NCI-H1092 treated with DMSO at 0.1 percent for 48 hours (cell line): ENCODE measurements at places on chromosomes 5 and 9.

DNA sequence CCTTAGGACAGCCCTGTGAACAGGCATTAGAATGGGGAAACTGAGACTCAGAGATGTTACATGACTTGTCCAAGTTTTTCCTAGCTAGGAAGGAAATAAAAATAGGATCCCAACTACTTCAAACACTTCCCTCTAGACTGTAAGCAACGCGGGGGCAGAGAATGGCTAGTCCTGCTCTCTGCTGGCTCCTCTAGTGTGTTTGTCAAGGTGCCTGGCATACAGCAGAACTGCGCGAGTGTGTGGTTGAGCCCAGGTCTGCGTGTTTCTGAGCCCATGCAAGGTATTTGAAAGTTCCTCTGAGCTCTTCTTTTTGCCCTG, 152.5 kb downstream of the MACROH2A1 start:
- no peak for DNase-seq

- DNase-seq = no peak
Observed at GRCh38 chr5:56185768-56186311, 47.3 kb downstream of the ANKRD55 start.

GRCh38 chr5:56328753-56329560, 95.8 kb upstream of the ANKRD55 start:
- DNase-seq = no peak

- no peak for DNase-seq
Observed at GRCh38 chr5:43530648-43531047, 15.7 kb upstream of the C5orf34 start.

DNA sequence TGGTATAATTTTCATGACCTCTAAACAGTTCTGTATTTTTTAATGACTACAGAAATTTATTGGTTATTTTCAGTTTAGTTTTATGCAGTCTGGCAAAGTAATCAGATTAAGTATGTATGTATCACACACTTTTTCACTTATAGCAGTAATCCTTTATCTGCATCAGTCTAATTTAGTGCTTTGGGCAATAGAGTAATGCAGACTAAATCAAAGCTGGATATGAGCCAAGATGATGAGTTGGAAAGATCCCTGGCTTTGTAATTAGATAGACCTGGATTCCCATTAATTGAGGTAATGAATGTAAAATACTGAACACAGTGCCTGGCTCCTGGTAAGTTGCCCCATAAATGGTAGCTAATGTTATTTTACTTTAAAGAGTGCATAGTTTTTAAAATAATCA, 215.4 kb upstream of the TLX3 start:
- no peak for DNase-seq

DNA sequence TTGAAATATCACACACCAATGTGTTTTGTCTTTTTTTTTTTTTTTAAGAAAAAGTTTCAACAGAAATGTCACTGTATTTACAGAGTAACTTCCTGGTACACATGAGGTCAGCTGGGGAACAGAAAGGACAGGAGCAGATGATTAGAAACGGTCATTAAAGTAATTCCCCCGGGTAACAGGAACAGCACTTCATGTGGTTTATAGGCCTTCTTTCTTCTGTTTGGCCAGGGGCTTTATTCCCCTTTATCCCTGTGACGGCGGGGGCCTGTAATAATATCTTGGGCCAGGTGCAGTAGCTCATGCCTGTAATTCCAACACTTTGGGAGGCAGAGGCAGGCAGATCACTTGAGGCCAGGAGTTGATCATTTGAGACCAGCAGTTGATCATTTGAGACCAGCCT, 30.5 kb upstream of the MSH3 start:
- no peak for DNase-seq

GRCh38 chr5:181234455-181235306, 9.0 kb downstream of the RACK1 start:
- DNase-seq = no peak

GRCh38 chr9:1938675-1939170, 76.4 kb upstream of the SMARCA2 start:
- no peak for DNase-seq

DNA sequence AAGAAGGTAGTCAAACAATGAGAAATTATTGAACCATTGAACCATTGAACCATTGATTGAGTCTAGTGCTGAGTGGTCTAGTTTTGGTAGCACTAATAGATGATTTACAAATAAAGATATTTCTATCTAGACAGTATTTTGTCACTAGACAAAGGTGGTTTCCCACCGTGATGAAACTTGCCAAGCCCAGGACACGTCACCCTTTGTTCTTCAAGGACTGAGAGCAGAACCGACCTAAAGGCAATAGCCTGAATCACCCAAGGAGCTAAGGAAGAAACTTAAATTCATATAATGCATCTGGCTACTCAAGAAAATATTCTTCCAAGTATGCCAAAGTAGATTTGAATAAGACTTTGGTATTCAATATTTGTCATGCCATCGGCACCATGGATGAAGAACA, 103.3 kb downstream of the ESM1 start:
- no peak for DNase-seq

DNA sequence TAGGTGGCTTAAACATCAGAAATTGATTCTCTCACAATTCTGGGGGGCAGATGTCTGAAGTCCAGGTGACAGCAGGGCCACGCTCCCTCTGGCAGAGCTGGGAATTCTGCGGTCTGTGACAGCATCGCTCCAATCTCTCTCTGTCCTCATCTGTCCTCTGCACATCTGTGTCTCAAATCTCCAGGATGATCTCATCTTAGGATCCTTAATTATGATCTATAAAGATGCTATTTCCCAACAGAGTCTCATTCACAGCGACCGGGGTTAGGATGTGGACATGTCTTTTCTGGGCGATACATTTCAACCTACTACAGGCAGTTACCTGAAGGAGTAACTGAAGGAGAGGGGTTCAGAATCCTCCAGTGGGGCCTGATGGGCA, 31.4 kb downstream of the ANKRD33B start:
- DNase-seq = no peak

GRCh38 chr5:14707811-14708390, 43.4 kb downstream of the OTULIN start:
- no peak for DNase-seq

DNA sequence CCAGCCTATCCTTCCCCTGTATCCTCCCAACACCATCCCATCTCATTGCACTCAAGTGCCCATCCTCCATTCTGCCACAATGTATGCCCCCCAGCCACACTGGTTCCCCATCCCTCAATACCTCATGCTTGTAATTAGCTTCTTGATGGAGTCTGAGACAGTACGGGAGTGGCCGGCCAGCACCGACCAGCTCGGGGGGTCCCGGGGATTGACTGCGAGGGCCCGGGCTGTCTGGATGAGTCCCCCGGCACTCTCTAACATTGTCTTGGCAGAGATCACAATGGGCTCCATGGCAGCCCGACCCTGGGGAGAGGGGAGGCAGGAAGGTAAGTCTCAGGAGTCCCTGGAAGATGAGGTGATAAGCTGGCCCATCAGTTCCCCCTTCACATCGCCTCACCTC, 17.2 kb upstream of the TPM2 start:
- no peak for DNase-seq

DNA sequence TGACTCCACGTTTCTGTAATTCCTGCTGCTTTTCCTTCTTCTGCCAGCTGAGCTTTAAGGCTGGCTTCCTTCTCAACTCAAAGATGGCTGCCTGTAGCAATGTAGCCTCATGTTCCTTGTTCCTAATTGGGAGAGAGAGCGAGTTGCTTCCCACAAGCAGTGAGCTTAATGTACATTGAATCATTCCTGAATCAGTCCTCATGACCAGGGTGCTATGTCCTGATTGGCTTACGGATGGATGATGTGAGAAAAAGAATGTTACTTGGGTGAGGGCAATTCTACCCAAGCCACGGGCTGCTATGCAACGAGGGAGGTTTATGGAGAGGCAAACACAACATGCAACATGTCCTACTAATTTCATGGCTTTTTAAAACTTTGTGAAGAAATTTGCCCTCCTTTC, 356.2 kb downstream of the RASEF start:
- DNase-seq = no peak

- DNase-seq = no peak
Observed at GRCh38 chr5:160697281-160697680, 154.7 kb downstream of the ATP10B start.

DNA sequence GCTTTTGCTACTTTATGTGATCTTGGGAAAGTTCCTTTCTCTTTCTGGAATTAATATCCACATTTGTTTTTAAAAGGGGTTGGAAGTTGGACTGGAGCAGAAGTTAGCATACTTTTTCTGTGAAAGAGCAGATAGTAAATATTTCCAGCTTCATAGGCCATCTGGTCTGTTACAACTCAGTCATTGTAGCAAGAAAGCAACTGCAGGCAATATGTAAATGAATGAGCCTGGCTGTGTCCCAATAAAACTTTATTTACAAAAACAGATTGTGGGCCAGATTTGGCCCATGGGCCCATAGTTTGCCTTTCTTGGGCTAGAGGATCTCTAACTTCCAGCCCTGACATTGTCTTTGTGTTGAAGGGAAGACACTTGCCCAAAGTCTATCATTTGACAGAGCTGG, 104.4 kb downstream of the ACTL7B start:
- DNase-seq = no peak

GRCh38 chr5:78467752-78468357, 107.4 kb downstream of the SCAMP1 start:
- peak; percentile 6 for DNase-seq

DNA sequence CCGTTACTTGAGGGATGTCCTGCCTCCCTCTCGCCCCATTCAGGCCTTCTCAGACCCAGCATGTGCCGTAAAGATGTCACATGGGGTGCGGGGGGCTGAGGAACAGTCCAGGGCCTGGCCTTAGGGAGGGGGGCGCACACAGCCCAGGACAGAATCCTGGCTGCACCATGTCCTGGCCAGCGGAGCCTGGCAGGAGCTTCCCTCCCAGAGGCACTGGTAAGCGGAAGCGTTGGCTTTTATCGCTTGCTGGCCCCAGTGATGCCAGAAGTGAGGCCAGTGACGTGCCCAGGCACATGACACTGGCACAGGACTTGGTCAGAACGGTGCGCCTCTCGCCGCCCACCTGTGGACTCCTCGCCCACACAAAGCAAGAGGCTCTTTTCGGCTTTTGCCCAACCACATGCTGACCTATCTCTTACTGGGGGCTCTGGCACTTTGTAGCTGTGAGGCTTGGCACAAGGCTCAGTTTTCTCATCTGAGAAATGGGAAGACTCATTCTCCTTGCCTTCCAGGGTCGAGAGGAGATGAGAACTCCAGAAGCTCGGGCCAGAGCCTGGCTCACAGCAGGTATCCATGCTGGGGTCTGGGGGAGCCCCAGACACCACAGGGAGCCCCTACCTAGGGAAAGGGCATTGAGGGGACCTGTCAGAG, 59.0 kb downstream of the LMX1B start:
- no peak for DNase-seq

DNA sequence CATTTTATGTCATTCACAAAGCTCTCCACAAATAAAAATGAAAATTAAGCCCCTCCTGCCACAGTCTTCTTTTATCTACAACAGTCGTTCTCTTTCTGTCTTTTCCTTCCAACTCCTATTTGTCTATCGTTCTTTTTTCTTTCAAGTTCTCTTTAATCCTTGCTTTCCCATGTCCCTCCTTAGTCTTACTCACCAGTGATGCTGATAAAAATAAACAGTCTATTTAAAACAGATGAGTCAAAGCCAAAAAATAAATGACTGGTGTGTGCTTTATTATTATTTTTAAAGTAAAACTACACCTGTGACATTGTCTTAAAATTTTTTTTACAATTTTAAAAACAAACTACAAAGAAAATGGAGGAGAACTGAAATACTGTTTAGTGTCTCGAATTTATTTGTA, 137.1 kb upstream of the TMEM161B start:
- DNase-seq = no peak
